ENCODE measurements at places on chromosomes 6 and 20. TPM values are rescaled to one million over a fixed set of nuclear protein-coding genes. Genes with fewer than 3 reads are reported as not detected.

The OPRM1 gene
- total RNA-seq, result not detected

The GOPC gene
- total RNA-seq, result 9.1 TPM

The LY6G5C gene
- total RNA-seq, result 1.4 TPM

The FHL5 gene
- 0.31 TPM for total RNA-seq

The C20orf141 gene
- not detected for total RNA-seq

The SLC44A4 gene
- total RNA-seq, result not detected

The MLN gene
- not detected for total RNA-seq

DNA sequence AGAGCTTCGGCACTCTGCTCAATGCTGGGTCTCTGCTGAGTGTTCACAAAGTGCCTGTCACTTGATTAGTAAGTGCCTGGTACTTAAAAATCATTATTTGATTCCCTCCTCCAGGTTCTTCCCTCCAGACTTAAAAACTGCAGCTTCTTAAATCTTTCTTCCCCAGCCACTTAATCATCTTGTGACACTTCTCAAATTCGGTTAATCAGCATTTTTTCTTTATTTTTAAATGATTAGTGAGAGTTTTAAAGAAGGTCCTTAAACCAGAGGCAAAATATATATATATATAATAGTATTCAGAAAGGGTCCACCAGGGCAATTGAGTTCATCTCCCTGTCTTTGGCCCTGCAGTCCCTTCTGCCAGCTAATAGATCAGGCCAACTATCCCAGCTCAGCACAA lies 8.0 kb upstream of the BANF2 start:
- H3K4me3 ChIP-seq, result no peak overlapping the region
- no peak for DNase-seq
- H3K27me3 ChIP-seq, result no peaks in the 10 kb centered on the region
- no peaks in the 10 kb centered on the region for H3K36me3 ChIP-seq
- H3K27ac ChIP-seq, result no peak overlapping the region

GRCh38 chr6:87699576-87699975 lies 2.5 kb downstream of the AKIRIN2 start:
- no peak for DNase-seq
- H3K27ac ChIP-seq, result peak overlapping the region; percentile 100
- peak overlapping the region; percentile 90 for H3K4me3 ChIP-seq
- no peaks in the 10 kb centered on the region for H3K36me3 ChIP-seq
- H3K27me3 ChIP-seq, result no peaks in the 10 kb centered on the region

- no peak for DNase-seq
- H3K4me3 ChIP-seq, result no peak overlapping the region
- H3K27me3 ChIP-seq, result no peaks in the 10 kb centered on the region
Measured at GRCh38 chr6:37615564-37616340, 81.9 kb downstream of the MDGA1 start.

DNA sequence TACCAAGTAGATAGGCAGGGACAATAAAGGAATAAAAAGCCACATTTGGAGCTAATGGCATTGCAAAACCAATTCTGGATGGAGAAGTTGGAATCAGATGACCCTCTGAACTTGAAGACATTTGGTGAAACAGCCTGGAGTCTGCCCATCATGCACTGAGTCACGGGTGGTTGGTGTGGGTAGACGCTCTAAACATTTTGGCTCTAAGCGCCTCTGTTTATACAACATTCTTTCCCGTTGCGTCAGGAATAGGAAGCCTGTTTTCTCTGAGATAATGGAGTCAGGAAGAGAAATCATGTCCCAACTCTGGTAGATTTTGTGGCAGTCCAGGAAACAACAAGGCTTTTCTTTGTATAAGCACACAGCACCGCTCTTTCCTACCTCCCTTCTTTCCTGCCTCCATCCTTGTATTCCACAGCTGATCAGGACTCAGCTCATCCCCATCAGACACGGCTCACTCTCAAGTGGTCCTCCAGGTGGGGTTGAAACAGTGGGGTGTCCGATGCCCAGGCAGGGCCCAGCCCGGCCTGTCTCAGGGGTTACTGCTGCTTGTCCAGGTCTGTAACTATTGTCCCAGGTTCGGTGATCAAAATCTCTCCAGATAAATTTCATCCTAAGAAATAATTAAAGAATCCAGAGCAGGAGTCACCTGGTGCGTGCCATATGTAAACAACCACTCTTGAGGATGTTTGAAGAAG lies 12.1 kb upstream of the RAMACL start:
- no peak for DNase-seq
- H3K27me3 ChIP-seq, result no peaks in the 10 kb centered on the region
- no peak overlapping the region for H3K4me3 ChIP-seq

DNA sequence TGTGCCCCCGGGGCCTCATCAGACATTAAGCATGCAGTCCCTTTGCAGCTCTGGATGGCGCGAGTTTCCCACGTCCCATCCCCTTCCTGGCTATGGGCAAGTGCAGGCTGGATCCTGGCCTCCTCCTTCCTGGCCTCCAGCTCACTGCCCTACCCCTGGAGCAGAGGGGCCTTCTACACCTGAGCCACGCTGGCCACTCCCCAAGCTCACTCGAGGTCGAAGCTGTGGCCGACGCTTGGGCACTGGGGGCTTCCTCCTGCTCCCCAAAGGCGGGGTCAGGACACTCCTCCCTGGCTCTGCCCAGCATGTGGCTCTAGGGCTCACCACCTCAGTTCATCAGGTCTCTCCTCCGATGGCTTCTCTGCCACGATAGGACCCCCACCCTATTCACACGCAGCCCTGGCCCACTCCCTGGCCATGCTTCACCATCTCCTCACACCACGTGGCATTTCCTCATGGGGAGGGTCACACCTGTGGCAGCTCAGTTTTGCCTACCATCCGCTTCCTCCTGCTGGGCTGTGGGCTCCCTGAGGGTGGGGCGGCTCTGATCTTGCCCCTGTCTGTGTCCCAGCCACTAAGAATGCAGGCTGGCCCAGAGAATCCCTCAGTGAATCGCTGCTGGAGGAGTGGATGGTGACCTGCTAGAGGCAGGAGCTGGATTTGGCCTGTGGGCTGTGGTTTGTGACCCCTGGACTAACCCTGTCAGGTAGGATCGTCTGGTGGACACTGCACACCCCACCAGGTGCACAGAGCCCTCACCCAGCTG lies 280.7 kb downstream of the TAF4 start:
- no peaks in the 10 kb centered on the region for H3K4me1 ChIP-seq
- H3K36me3 ChIP-seq, result no peaks in the 10 kb centered on the region
- no peak overlapping the region for H3K4me3 ChIP-seq
- H3K27me3 ChIP-seq, result no peaks in the 10 kb centered on the region
- DNase-seq, result no peak
- no peak overlapping the region for H3K27ac ChIP-seq

DNA sequence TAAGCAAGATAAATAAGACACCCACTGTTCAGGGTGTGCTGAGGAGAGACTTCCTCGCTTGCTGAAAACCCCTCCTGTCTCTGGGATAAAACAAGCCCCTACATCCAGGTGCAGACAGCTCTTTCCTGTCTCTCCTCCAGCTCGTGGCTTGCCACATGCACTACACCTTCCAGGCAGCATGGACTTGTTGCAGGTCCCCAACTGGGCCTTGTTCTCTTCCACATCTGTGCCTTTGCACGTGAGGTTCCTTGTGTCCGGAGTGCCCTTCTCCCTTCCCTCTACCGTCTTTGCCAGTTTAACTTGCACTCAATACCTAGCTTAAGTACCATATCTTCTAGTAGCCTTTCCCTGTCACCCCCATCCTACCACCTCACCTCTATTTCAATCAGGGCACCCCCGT lies 397.6 kb downstream of the RNGTT start:
- no peak overlapping the region for H3K4me3 ChIP-seq
- DNase-seq, result no peak
- H3K27ac ChIP-seq, result no peak overlapping the region
- H3K4me1 ChIP-seq, result no peaks in the 10 kb centered on the region
- H3K27me3 ChIP-seq, result no peaks in the 10 kb centered on the region

GRCh38 chr20:45300961-45301360 lies 5.7 kb upstream of the RBPJL start:
- no peak overlapping the region for H3K27ac ChIP-seq
- no peak for DNase-seq
- no peaks in the 10 kb centered on the region for H3K4me1 ChIP-seq

- no peak overlapping the region for H3K4me3 ChIP-seq
- H3K4me1 ChIP-seq, result no peaks in the 10 kb centered on the region
- H3K36me3 ChIP-seq, result no peaks in the 10 kb centered on the region
- H3K27me3 ChIP-seq, result no peaks in the 10 kb centered on the region
- DNase-seq, result no peak
Measured at GRCh38 chr6:1592852-1593251, 16.9 kb upstream of the FOXC1 start.

DNA sequence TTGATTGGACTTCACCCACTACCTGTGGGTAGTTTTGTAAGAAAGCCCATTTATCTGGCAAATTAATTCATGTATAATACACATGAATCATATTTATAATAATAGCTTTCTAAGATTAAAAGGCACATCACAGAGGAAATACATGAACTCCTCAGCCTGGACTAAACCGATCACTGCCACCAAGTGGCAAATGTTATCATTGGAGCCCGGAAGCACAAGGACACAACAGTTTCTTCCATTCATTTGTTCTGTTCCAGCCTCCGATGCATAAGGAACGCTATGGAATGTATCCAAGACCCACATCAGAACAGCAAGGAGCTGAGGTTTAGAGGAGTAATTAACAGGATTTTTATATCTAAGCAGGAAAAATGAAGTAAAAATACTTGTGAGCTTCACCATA lies 13.9 kb upstream of the IPCEF1 start:
- no peak overlapping the region for H3K27ac ChIP-seq
- no peaks in the 10 kb centered on the region for H3K27me3 ChIP-seq
- DNase-seq, result no peak

DNA sequence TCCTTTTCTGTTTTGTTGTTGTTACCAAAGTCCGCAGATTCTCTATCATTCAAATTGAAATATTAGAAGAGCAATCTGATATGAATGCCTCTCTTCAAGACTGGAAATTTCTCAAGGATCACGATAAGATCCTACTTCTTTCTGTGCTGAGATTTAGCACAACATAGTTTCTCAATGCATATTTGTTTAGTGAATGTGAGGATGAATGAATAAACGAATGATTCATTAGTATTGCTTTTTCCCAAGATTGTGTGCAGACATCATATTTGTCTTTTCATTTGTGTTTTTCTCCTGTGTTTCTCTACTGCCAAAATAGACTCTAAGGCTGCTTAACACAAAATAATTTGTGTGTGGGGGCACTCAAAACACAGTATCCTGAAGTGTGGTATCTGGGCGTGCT lies 862.7 kb upstream of the MAP3K7 start:
- H3K27ac ChIP-seq, result no peak overlapping the region
- no peaks in the 10 kb centered on the region for H3K27me3 ChIP-seq
- no peak for DNase-seq
- no peaks in the 10 kb centered on the region for H3K36me3 ChIP-seq

GRCh38 chr6:39496456-39496855 lies 174.0 kb upstream of the KCNK16 start:
- no peak overlapping the region for H3K4me3 ChIP-seq
- DNase-seq, result no peak
- H3K4me1 ChIP-seq, result peaks cover 7% of the 10 kb centered on the region
- no peak overlapping the region for H3K27ac ChIP-seq

GRCh38 chr6:3328145-3328544 lies 69.4 kb downstream of the PSMG4 start:
- no peaks in the 10 kb centered on the region for H3K4me1 ChIP-seq
- H3K36me3 ChIP-seq, result no peaks in the 10 kb centered on the region
- H3K27ac ChIP-seq, result no peak overlapping the region
- DNase-seq, result no peak

DNA sequence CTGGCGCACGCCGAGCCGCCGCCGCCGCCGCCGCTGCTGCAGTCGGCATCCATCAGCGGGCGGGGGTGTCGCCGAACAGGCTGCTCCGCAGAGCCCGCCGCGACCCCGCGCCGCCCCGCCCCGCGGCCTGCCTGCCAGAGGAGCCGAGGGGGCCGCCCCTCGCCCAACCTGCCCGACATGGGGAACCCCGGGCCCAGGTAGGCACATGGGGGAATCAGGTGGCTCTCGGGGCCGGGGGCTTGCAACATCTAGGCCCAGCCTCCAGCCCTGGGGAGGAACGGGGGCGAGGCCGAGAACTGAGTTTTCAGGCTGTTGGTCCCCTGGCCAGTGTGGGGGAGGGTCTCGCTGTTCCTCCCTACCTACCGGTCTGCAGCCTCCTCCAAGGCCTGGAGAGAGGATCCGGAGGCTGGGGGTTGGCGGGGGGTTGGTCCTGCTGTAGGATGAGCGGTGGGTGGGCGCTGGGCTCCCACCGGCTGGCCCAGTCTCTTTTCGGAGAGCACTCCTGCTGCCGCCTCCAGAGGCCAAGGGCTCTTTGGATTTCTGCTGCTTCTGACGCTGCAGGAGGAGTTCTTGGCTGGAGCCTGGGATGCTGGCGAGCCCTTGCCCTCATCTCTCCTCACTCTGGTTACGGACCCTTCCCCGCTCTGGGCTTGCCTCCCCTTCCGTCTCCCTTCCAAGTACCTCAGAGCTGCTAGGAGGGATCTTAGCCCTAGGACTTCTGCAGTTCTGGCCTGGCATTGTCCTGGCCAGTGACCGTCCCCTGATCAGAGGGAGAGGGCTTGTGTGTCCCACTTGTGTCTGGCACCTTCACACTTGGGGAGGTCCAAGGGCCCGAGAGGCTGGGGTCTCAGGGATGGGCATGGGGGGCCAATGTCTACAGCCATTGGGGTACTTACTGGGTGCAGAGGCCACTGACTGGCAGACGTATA lies at the start of gene EPB41L1:
Gene EPB41L1, plus strand, starts transcription at position 41 of the 929 bp plus-strand sequence. CDS start 19,038 bp downstream, outside the sequence.
- H3K27ac ChIP-seq, result no peak within 1 kb of the TSS
- no peaks in the 10 kb centered on the region for H3K36me3 ChIP-seq
- no peak for DNase-seq

DNA sequence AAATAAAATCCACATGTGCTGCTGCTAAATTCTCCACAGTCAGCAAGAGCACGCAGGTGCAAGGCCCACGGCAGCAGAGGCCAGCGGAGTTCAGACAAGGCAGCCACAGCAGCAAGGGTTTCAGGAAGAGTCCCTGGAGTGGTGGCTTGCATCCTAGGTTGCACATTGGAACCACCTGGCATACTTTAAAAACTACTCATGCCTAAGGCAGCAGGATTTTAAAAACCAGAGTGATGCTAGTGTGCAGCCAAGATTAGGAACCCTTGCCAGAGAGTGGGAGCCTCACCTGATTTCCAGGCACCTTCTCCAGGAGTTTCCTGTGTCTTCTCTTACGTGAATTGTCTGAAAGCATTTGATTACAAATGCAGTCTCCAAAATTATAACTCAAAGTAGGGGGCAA lies 104.0 kb upstream of the GPR6 start:
- H3K4me3 ChIP-seq, result no peak overlapping the region
- H3K27ac ChIP-seq, result no peak overlapping the region
- H3K36me3 ChIP-seq, result no peaks in the 10 kb centered on the region
- no peaks in the 10 kb centered on the region for H3K4me1 ChIP-seq

- peak; percentile 32 for DNase-seq
- H3K4me1 ChIP-seq, result no peaks in the 10 kb centered on the region
- H3K36me3 ChIP-seq, result no peaks in the 10 kb centered on the region
- H3K4me3 ChIP-seq, result no peak overlapping the region
- no peaks in the 10 kb centered on the region for H3K27me3 ChIP-seq
Measured at GRCh38 chr6:79713701-79714322, 82.7 kb downstream of the SH3BGRL2 start.

DNA sequence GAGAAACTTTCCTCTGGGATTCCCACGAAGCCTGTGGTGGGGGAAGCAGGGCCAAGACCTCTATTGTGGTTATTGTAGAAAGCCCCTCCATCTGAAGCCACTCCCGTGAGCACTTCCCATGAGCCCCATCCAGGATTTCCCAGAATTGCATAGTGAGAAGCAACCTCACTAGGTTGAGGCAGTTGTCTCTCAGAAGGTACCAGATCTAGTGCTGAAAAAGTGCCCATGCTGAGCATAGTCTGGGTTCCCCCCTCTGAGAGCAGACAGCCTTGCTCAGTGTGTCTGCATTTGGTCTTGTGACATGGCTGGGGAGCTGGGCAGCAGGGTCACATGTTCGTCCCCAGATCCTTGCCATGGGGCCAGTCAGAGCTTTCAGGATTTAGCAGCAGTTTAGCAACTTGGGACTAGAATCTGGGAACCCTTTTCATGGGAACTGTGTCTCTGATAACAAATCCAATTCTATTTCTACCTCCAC lies 38.6 kb downstream of the SLC9A8 start:
- no peak overlapping the region for H3K27ac ChIP-seq
- no peaks in the 10 kb centered on the region for H3K27me3 ChIP-seq
- DNase-seq, result no peak
- no peaks in the 10 kb centered on the region for H3K4me1 ChIP-seq

Data from right lobe of liver (tissue), 6 donors.